Stimulated activated CD8-positive, alpha-beta memory T cell treated with anti-CD3 and anti-CD28 coated beads, Interleukin-4, amount 100 ng/mL, for 48 hours (primary cell): ENCODE measurements at places on chromosomes 12 and 14.

GRCh38 chr12:119692410-119692809 lies 24.5 kb downstream of the PRKAB1 start:
- DNase-seq, result no peak

- DNase-seq, result no peak
Observed at GRCh38 chr14:101417434-101417833, 143.9 kb upstream of the DIO3 start.

DNA sequence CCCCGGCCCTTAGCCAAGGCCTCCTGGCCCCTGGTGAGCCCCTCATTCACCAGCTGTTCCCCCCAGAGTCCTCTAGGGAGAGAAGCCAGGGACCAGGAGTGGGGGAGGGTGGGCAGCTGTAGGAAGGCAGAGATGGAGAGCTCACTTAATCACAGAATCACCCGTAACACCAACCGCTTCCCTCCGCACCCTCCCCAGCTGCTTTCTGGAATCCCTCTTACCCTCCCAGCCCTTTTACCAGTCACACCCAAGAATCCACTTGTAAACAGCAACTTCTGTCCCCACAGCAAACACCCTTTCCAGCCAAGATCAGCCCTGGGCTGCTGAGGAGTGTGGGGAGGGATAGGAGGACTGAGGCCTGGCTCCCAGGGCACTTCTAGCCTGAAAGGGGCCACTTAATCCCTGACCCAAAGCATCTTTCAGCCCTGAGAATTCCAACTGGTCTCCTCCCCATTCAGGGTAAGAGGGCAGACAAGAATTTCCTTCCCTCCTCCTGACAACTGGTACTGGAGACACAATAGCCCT lies 18.8 kb downstream of the NCKAP5L start:
- DNase-seq, result no peak

- DNase-seq, result peak; percentile 46
Observed at GRCh38 chr12:112418273-112418607, 507 bp upstream of the PTPN11 start.

DNA sequence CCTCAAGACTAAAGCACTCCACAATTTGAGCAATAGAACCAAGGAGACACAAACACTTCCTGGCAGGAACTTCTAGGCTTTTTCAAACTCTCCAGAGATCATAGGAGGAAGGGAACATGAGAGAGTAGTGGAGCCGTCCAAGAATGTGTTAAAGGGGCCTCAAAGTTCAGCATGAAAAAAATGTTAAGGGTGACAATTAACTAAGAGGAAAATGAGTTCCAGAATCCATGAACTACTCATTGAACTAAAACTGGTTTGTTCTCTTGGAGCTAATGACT lies 122.0 kb downstream of the WIF1 start:
- DNase-seq, result no peak

DNA sequence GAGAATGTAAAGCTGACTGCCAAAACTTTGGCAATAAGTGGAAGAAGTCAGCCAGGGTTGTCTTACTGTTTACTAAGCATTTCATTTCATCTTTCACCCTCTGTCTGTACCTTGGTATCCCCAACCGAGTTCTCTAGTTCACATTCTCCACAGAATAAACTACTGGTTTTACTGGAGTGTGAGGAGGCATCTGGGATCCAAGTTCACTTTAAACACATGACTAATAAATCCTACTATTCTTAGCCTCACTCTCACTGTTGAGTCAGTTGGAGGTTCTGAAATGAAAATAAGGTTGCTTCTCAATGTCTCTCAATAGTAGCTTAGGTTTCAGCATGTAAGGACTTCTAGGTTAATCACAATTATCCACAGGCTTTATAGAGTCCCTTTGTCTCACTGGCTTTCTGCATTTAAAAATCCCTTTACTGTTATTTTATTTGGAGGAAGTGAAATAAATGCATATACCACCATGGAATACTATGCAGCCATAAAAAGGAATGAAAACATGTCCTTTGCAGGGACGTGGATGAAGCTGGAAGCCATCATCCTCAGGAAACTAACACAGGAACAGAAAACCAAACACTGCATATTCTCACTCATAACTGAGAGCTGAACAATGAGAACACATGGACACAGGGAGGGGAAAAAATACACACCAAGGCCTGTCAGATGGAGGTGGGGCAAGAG lies 95.8 kb downstream of the EPS8 start:
- no peak for DNase-seq

- DNase-seq, result no peak
Observed at GRCh38 chr12:117980616-117981015, 11.8 kb upstream of the KSR2 start.

- DNase-seq, result no peak
Observed at GRCh38 chr12:118633071-118633470, 256.7 kb downstream of the SUDS3 start.

GRCh38 chr14:34356264-34356654 lies 105.8 kb downstream of the SPTSSA start:
- DNase-seq, result no peak

DNA sequence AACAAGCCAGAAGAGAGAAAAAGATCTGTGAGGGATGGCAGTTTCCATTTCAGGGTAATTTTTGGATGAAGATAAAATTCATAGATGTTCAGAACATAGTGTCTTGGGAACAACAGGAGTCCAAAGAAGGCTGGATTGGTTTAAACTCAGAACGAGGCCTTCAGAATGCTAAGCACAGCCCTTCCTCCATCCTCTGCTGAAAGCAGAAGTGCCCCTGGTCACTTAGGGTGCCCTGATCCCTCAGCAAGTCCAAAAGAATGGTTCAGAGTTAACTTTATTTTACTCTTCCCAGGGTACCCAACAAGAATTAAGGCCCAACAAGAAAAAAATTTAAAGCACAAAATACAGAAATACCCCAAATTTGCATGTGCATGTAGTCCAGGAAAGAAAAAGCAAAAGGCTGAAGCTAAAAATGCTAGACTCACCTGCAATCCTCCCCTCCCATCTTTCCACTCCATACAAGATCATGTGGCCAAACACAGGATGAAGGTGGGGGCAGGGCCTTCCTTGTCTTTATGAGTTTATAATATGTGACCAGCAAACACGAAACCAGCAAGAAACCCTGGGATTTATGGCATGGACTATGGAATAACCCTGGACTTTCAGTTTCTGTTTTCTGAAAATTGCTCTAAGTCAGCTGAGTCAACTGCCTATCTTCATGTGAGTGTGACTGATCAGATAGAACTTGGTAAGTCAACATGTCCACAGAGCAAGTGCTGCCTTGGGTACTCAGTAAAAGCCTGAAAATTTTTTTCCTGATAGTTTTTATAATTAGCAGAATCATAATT lies 21.2 kb downstream of the MAX start:
- DNase-seq, result no peak

GRCh38 chr12:29559198-29559597 lies 61.7 kb upstream of the OVCH1 start:
- no peak for DNase-seq

- no peak for DNase-seq
Observed at GRCh38 chr12:53977596-53978445, 3.1 kb upstream of the HOTAIR start.

DNA sequence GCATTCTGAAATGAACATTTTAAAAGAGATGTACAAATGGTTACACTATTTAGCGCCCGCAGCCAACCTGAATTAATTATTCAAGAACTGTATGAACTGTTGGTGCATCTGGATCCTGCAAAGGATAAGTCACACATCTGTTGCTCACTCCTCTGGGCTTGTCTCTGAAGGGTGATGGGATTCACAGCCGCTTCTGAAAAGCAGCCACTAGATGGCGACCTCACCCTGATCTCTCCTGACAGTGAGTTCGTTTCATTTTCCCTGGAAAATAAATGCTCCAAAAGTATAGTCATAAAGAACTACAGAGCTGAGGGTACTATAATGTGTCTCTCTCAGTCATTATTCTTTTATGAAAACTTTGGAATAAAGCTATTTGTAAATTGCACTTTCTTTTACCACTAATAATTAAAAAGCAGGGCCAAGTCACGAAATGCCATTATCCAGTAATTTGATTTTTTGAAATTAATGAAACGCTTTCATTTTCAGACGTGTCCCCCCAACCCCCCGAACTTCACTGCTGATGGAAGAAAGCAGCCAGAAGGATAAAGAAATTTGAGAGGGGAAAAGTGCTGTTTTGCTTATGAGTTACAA lies 789.6 kb downstream of the NRXN3 start:
- peak; percentile 72 for DNase-seq

DNA sequence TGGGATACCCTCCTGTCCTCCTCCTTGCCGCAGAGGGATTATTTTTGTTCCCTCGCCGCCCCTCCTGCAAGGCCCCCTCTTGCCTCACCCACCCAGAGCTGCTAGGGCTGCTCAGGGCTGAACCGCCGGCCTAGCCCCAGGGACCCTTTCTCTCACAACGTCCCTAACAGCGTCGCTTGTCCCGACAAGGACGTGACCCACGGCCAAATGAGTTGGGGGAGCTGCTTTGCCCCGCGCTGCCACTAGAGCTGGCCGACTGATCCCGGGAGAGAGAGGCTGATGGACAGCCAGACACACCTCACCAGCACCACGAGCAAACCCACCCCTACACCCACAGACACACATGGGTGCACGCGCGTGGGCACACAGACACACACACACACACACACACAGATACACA lies 154.6 kb upstream of the ALG10B start:
- no peak for DNase-seq

DNA sequence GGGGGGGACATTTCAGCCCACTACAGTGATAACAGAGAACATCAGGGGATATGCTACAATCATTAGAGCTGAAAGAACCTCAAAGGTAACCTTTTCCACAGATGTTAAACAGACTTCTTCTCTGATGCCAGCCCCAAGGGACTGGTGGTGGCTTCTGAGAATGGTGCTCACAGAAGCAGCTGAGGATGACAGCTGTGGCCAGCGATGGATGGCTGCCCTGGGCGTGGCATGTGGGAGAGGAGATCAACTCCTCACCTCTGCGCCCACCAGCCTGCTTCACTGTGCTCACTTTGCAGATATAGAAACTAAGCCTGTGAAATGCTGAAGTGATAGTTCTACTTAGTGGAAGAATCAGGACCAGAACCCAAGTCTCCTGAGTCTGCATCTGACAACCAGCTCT lies 33.0 kb downstream of the FOXN3 start:
- DNase-seq, result no peak

- DNase-seq, result no peak
Observed at GRCh38 chr12:96036765-96037455, 1.5 kb upstream of the LTA4H start.

DNA sequence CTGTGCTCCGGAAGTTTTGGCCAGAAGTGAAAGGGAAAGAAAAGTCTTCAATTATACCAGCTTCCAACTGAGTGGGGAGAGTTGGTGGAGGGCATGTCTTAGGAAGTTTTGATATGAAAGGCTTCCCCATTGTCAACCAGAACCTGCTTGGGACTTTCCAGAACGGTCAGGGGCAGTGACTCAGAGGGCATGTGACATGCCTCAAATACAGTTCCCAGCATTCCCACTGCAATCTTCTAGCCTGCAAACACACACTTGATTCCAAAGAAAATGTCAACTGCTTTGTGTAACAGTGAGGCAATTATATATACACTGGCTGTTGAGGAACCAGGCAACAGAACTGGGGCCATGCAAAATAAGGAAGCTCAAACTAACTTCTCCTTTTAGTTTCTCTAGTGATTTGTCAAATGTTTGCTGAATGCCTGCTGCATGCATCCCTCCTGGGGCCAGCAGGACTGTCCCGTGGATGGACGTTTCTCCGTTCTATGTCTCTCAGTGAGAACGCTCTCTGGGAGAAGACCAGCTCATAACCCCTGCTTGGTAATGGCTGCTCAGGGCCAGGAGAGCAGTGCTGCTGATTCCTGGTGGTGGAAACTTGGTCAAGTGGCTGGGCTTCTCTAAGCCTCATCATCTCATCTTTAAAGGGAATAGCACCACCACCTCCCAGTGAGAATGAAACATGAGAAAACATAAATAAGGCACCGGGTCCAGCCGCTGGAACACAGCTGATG lies 18.3 kb downstream of the SLC25A47 start:
- DNase-seq, result peak; percentile 38
